Stimulated activated CD4-positive, alpha-beta T cell treated with anti-CD3 and anti-CD28 coated beads, Interleukin-4, amount 100 ng/mL, for 24 hours (primary cell): ENCODE measurements at places on chromosomes 4 and X.

GRCh38 chrX:151974336-151975227 is at the start of gene GABRE:
Gene GABRE (minus strand): TSS chrX:151974676. CDS start chrX:151974625, 51 bp downstream.
- DNase-seq: no peak

- DNase-seq: no peak
Measured at GRCh38 chrX:20472148-20472547, 205.4 kb upstream of the RPS6KA3 start.

- DNase-seq: no peak
Measured at GRCh38 chrX:66015152-66015831, 24.6 kb downstream of the VSIG4 start.

- no peak for DNase-seq
Measured at GRCh38 chr4:87916626-87917025, 58.9 kb upstream of the SPP1 start.
